ENCODE measurements at places on chromosomes 13 and 19.

- DNase-seq = no peak
These were observed 55.4 kb downstream of the KDM4B start for GRCh38 chr19:5024282-5024681.

GRCh38 chr19:50394017-50394416 lies 9.9 kb downstream of the POLD1 start:
- DNase-seq = no peak

DNA sequence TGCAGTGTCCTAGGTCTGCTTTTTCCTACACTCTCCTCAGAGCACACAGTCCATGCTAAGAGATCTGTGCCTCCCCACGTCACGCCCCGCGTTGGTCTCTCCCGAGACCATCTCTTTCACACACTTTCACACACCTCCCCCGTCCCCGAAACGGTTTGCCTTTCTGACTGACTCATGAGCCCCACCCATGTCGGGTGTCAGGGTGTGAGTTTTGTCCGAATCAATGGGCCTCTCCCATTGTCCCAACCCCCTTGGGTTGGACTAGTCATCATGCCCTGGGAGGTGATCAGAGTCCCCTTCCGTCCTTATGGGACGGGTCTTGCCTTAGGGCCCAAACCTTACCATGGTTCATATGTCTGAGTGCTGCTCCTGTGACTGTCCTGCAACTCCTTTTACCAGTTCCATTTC lies 214.0 kb upstream of the HTR2A start:
- no peak for DNase-seq

DNA sequence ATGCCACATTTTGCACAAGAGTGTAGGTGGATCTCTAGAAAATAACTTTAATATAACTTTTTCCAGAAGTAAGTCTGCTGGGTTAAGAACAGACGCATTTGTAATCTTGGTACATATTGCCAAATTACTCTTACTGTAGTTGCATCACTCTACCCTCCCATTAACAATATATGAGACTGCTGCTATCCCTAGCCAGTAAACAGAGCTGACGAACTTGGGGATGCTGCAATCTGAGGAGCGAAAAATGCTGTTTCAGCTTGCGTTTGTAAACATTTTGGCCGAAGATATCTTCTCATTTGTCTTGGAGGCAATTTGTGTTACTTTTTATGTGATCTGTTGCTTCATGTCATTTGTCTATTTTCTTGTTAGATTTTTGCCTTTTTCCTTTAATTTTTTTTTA lies 1482.8 kb downstream of the OLFM4 start:
- DNase-seq = no peak

All from T-helper 1 cell (primary cell).